CD4-positive, alpha-beta T cell treated with Interleukin-15 for 1 hour (primary cell): ENCODE measurements at places on chromosomes 4 and X.

- DNase-seq, result no peak
Observed at GRCh38 chrX:107646735-107647134, 18.4 kb downstream of the PRPS1 start.

DNA sequence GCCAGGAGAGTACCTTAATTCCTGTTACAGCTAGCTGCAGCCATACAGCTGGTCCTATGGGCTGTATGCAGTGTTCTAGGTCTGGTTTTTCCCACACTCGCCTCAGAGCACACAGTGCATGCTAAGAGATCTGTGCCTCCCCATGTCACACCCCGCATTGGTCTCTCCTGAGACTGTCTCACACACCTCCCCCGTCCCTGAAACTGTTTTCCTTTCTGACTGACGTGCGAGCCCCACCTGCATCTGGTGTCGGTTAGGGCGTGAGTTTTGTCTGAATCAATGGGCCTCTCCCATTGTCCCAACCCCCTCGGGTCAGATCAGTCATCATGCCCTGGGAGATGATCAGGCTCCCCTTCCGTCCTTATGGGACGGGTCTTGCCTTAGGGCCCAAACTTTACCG, 3.4 kb upstream of the UGT8 start:
- no peak for DNase-seq

- no peak for DNase-seq
Observed at GRCh38 chr4:11710453-11711093, 281.9 kb upstream of the HS3ST1 start.

DNA sequence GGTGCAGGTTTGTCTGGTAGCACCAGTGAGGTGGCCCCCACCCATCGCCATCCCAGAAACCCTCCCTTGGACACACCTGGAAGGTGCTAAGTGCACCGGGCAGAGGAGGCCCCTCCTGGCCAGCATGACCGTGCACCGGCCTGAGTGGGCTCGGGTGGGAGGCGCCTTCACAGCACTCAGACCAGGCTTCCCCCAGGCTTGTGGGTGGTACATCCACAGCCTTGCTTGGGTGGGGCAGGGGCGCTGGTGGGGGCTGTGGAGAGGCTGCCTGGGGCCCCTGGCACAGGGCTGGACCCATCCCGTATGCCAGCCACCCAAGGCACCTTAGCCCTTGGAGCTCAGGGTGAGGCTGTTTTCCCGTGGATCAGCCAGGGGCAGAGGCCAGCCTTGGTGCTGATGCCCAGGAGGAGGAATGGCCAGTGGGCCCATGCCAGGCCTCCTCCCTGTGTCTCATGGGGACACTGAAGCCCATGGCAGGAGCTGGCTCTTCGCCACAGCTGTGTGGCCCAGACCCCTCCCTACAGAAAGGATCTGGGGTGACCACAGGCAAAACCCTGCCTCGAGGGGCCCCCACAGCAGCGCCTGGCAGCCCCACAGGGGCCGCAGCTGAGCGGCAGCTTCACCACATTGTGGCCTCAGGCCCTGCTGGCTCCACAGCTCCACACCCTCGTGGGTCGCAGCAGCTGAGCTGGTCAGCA, 21.4 kb downstream of the NKX1-1 start:
- DNase-seq, result no peak

DNA sequence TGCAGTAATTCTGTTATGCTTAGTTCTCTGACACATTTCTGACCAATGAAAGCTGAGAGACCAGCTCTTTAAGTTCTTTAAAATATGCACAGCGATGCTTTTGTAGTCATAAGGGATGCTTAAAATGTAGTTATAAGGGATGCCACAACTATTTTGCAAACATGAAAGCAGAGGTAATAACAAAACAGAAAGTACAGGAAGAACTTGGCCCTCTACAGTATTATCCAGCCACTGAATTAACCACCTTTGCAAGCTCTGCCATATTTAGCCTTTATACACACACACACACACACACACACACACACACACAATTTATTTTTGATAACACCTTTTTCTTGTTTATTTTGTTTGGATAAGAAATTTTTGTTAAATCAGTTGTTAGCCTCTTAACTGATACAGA, 590.0 kb downstream of the FAT4 start:
- no peak for DNase-seq

- no peak for DNase-seq
Observed at GRCh38 chrX:103883533-103883932, 51.5 kb upstream of the RAB9B start.

GRCh38 chr4:154389148-154389547, 102.5 kb downstream of the DCHS2 start:
- DNase-seq, result no peak

GRCh38 chr4:22947851-22948250, 255.1 kb downstream of the GBA3 start:
- DNase-seq, result no peak

- no peak for DNase-seq
Observed at GRCh38 chr4:70678383-70678999, 9.8 kb upstream of the UTP3 start.

- DNase-seq, result no peak
Observed at GRCh38 chr4:128684016-128684415, 125.5 kb upstream of the JADE1 start.

DNA sequence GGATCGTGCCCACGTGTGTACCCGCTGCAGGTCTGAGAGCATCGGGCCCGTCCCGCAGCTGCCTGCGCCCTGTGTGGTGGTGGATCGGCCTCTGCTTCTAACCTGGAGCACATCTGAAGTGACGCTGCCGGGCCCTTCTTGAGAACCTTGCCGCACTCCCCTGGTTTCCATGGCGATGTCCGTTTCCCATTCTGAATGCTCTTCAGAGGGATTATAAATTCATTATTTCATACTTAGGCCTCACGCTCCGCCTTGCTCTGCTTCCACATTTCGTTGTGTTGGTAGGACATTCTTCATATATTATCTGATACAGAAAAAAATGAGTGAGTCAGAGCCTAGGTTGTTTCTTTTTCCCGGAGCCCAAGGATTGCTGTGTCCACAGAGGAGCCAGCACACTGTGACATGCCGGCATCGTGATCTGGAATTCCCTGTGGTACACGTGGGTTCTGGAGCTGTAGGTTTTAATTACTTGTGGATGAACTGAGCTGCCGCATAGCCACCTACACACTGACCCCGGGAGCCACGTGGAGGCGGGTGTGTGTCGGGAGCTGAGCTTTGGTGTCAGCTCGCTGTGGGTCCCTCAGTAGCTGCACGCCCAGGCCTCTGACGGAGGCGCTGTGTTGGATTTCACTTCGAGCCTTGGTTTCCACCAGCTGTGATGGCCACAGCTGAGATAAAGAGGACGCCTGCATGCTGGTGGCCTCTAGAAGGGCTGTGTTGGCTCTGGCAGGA, 63.4 kb downstream of the PSAPL1 start:
- DNase-seq, result no peak

DNA sequence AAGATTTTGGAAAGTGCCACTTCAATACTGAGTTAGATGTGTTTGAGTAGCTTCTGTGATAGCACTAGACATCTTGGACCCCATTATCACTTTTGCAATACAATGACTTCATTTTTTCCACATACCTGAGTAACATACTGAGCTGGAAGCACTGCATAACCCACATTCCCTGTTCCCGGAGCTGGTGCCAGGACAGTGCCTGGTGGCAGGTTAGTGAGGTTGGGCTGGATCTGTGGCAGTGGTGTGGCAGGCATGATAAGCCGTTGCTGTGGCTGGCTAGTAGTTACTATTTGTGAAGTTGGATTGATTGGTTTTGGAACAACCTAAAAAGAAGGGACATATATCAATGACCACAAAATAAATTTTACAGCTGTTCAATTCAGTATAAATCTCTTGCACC, 38.9 kb downstream of the THAP9 start:
- no peak for DNase-seq

DNA sequence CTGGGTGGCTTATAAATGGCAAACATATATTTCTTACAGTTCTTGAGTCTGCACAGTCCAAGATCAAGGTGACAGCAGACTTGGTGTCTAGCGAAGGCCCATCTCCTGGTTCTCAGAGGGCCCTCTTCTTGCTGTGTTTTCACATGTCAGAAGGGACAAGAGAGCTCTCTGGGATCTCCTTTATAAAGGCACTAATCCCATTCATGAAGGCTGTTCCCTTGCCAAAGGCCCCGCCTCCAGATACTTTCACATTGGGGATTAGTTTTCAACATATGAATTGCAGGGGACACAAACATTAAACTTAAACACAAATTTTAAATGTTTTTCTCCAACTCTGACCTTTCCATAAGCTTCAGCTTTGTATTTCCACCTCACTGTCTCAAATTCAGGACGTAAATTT, 1135.0 kb upstream of the TENM3 start:
- no peak for DNase-seq

GRCh38 chr4:182343453-182343852, 100.3 kb downstream of the TENM3 start:
- DNase-seq, result no peak

DNA sequence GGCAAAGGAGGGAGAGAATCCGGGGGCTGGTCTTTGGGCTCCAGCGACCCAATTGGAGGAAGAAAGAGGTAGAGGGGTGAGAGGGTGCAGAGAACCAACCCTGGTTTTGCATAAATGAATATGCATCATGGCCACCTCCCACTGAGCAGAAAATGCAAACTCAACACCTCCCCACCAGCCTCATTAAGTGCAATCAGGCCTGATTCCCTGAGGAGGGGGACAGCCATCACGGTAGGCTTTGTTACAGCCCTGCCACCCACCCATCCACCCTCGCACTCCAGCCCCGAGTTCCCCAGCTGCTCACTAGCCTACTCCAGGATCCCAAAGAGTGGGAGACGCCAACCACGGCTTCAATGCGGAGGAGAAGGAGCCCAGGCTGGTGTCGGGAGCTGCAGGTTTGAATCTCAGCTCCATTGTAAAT, 48.3 kb upstream of the MAN2B2 start:
- no peak for DNase-seq

- DNase-seq, result no peak
Observed at GRCh38 chr4:76882630-76883029, 15.3 kb downstream of the SOWAHB start.

DNA sequence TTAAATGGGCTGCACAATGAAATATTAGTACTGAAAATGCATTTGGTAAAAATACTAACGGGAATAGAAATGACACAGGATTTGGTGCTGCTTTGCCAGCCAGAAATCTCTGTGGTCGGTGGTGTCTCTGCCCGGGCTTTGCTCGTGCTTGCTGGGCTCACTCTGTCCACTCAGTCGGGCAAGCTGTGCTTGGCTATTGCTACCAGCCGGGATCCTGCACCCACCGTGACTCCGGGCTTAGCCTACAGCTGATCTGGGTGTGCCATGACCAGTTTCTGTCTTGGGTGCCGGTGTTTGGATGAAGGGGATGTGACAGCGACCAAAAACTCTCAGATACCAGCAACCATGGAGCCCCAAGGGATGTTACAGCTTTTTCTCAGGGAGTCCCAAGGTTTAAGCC, 487.7 kb downstream of the TECRL start:
- DNase-seq, result no peak

GRCh38 chr4:36872679-36873078, 371.9 kb upstream of the NWD2 start:
- DNase-seq, result no peak

DNA sequence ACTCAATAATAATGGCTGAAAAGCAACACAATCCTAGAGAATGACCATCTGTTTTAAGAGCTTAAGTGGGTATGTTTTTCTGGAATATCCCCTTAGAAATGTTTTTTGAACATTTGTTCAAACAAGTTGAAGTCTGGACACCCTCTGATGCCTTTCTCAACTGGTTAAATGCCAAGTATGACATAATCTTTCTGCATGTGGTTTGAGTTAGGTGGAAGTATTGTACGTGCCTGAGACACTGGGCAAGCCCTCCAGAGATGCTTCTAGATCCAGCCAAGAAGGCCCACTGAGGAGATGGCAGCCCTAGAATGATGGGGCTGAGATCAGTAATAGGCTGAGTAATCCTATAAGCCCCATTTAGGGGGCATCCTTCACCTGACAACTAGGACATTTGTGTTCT, 493.1 kb downstream of the MAGEE1 start:
- DNase-seq, result no peak

DNA sequence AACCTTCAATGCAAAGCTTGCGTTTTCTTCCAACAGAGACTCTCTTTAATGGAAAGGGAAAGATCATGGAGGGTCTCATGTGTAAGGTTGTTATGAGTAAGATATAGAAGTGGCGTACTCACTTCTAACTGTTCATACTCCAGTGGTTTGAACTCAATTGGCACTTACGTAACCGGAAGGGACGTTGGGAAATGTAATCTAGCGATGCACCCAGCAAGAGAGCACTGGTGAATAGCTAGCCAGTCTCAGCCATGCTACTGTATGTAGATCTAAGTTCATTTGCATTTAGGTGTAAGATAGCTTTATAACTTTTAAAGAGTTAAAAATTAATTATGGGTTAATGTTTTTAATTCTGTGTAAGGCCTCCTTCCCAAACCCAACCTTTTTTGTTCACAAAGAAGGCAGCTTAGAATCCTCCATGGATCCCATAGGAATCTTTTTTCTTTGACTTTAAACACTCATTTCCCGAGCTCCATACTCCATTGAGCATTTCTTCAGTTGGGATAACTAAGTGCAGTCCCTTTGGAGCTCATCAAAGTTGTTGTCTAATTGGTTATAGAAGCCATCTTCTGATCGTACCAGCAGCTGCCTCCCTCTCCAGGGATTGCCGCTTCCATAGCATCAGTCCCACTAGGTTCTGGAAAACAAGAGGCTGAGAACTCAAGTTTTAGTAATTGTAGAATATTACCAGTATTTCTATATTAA, 191.1 kb downstream of the RAPGEF2 start:
- no peak for DNase-seq

- no peak for DNase-seq
Observed at GRCh38 chrX:140298960-140299825, 205.7 kb downstream of the SOX3 start.

DNA sequence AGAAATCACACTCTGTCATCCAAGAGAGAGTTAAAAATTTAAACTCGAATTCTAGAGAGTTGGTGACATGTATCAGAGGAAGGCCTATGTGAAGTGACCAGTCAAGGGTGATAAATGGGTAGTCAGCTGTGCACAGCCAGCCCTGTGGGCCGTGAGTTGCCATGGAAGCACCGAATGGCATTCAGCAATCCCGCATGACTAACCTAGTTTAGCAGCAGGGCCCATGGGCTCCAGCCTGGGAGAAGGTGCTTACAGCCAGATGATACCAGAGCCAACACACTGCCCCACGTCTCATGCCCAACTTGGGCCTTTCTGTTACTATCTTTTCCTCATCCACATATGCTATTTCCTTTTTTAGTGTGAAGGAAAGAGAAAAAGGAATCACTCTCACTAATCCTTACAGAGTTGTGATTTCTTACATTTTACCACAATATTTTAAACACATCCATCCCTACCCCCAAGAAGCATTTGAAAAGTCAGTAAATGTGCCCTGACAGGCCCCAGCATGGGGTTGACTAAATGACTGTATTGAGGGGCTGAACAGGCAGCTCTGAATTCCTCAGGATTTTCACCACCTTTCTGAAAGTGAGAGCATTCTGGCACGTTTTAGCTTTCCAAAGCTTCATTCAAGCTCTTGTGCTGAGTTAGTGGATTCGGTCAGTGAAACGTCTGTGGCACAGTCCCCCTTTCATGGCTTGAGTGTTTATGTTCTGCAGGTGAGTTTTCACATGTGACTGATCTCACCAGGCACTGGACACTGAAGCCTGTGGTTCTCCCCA, 104.2 kb downstream of the AFF1 start:
- DNase-seq, result no peak

- no peak for DNase-seq
Observed at GRCh38 chrX:119762718-119763117, 4.3 kb downstream of the SOWAHD start.

- DNase-seq, result no peak
Observed at GRCh38 chr4:176238826-176239225, 30.2 kb downstream of the ASB5 start.

GRCh38 chr4:37758226-37758625, 68.3 kb upstream of the PGM2 start:
- DNase-seq, result peak; percentile 45

GRCh38 chr4:114827651-114828050, 229.0 kb downstream of the UGT8 start:
- DNase-seq, result no peak
